ENCODE measurements at places on chromosomes 1 and 21.
A peak's percentile ranks its signal among the peaks of the same experiment; 100 is the strongest.

- DNase-seq, result peak; percentile 89
Observed at GRCh38 chr1:160768295-160768657, 27.7 kb upstream of the LY9 start.

- DNase-seq, result peak; percentile 81
Observed at GRCh38 chr1:182391362-182392049, at the start of gene GLUL. Gene GLUL (minus strand): TSS chr1:182391790. CDS start chr1:182388737, 3,053 bp downstream.

GRCh38 chr1:195574511-195574910, 1033.7 kb downstream of the KCNT2 start:
- no peak for DNase-seq

- DNase-seq, result no peak
Observed at GRCh38 chr1:25795946-25796810, 3.8 kb upstream of the SELENON start.

All from stimulated activated effector memory CD8-positive, alpha-beta T cell treated with anti-CD3 and anti-CD28 coated beads, Interleukin-12 subunit alpha, Interleukin-12 subunit beta, amount 100 ng/mL, for 72 hours (primary cell).